Fibroblast of lung (primary cell): ENCODE measurements at places on chromosomes 6 and 20. TPM values are rescaled to one million over a fixed set of nuclear protein-coding genes. Genes with fewer than 3 reads are reported as not detected.

TMEM244 gene
- not detected in 2 replicates for total RNA-seq

GRCh38 chr6:36598739-36599318 is 4.7 kb downstream of the SRSF3 start:
- H3K27ac ChIP-seq = no peak overlapping the region
- H3K36me3 ChIP-seq = peaks cover 33% of the 10 kb centered on the region
- no peaks in the 10 kb centered on the region for H3K27me3 ChIP-seq
- H3K4me3 ChIP-seq = peak overlapping the region; percentile 87
- H3K4me1 ChIP-seq = peaks cover 15% of the 10 kb centered on the region

DNA sequence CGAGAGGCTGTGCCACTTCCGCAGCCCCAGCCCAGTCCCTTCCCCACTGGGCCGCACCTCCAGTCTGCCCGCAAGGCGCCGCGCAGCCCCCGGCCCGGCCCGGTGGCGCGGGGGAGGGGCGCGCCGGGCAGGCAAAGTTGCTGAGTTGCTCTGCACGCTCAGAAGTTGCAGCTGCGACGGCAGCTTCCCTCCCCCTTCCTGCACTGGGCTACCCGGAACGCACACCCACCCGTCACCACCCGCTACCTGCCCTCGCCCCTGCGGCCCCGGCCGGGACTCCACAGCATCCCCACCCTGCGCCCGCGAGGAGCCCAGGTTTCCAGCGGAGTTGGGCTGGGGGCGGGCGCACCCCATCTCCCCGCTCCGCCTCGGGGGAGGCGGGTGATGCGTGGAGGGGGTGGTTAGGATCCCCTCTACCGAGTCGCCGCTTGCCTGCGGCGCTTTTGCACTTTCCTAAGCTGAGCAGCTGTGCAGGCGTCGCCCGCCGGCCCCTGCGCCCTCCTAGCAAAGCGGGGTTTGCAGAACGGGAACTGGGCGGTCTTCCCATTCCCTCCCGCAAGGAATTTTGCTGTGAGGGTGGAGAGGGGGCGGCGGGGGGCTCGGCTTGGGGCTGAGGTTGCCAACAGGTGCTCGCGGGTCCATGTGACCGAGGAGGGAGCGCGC is 55.9 kb upstream of the RREB1 start:
- H3K4me1 ChIP-seq = no peaks in the 10 kb centered on the region
- peak; percentile 52 for DNase-seq
- no peaks in the 10 kb centered on the region for H3K36me3 ChIP-seq
- peak overlapping the region; percentile 26 for H3K27ac ChIP-seq
- peak overlapping the region; percentile 36 for H3K4me3 ChIP-seq

DNA sequence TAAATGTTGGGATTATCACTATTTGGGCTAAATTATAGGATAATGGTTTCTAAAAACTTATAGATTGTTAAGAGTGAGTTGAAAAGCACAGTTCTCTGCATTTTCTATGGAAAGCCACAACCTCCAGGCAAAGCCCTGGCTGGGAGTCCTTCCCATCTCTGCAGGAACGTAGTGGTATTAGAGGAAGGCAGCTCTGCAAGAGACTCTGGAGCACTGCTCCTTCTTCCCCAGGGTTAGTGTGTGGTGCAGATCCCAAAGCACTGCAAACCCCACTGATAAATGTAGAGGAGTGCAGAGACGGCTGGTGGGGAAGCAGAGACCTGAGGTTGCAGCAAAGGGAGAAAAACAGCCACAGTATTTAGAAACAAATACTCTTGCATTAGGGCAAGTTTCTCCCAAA is 225.3 kb downstream of the TINAG start:
- H3K27ac ChIP-seq = no peak overlapping the region
- no peak overlapping the region for H3K4me3 ChIP-seq

TMC2 gene
- under 0.01 TPM in 2 replicates for total RNA-seq

GRCh38 chr6:87590990-87591389 is 1.1 kb downstream of the ORC3 start:
- no peaks in the 10 kb centered on the region for H3K36me3 ChIP-seq
- H3K4me1 ChIP-seq = peaks cover 2% of the 10 kb centered on the region
- peak; percentile 21 for DNase-seq
- H3K4me3 ChIP-seq = peak overlapping the region; percentile 80
- no peak overlapping the region for H3K27ac ChIP-seq
- no peaks in the 10 kb centered on the region for H3K27me3 ChIP-seq

DNA sequence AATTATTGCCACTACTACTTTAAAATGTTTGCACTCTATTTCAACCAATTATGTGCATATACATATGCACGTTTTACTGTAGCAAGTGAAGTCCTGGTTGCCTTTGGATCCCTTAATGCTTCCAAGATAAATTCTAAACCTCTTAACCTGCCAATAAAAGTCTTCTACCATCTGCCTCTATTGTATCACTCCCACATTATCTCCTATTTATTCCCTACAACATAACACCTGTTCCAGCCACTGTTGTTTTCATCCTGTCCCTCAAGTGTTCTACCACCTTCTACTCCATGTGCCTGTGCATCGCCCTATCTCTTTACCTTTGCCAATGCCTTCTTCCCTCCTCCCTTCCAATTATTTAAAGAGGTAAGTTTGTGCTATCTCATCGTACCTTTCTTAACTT is 499.0 kb upstream of the RNF217 start:
- no peak overlapping the region for H3K4me3 ChIP-seq
- no peaks in the 10 kb centered on the region for H3K36me3 ChIP-seq
- no peaks in the 10 kb centered on the region for H3K4me1 ChIP-seq
- H3K27ac ChIP-seq = no peak overlapping the region
- no peaks in the 10 kb centered on the region for H3K27me3 ChIP-seq

MCHR2 gene
- total RNA-seq = not detected in 2 replicates

- peaks cover 18% of the 10 kb centered on the region for H3K4me1 ChIP-seq
- peak overlapping the region; percentile 47 for H3K27ac ChIP-seq
- H3K36me3 ChIP-seq = no peaks in the 10 kb centered on the region
- DNase-seq = peak; percentile 77
- H3K27me3 ChIP-seq = no peaks in the 10 kb centered on the region
These were observed 59.1 kb upstream of the PTPN1 start for GRCh38 chr20:50450881-50451752.
